ENCODE measurements at places on chromosomes 3 and 15. TPM values are rescaled to one million over a fixed set of nuclear protein-coding genes. Genes with fewer than 3 reads are reported as not detected.

GRCh38 chr3:177470197-177470941 lies 273.1 kb upstream of the TBL1XR1 start:
- no peaks in the 10 kb centered on the region for H3K4me1 ChIP-seq
- H3K4me3 ChIP-seq, result no peak overlapping the region
- no peaks in the 10 kb centered on the region for H3K36me3 ChIP-seq
- no peaks in the 10 kb centered on the region for H3K27me3 ChIP-seq
- no peak for DNase-seq

DNA sequence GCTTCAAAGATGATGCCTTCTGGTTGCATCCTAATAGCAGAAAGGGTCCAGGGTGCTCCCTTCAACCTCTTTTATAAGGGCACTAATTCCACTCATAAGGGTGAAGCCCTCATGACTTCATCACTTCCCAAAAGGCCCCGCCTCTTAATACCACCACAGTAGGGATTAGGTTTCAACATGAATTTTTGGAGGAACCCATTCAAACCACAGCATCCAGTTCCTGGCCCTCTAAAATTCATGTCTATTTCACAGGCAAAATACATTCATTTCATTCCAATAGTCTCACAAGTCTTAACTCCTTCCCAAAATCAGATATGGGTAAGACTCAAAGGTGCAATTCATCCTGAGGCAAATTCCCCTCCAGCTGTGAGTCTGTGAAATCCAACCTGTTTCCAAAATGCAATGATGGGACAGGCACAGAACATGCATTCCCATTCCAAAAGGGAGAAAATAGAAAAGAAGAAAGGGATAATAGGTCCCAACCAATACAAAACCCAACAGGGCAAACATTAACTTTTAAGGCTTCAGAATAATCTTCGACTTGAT lies 124.0 kb downstream of the ATP1B3 start:
- no peak overlapping the region for H3K4me3 ChIP-seq
- H3K27me3 ChIP-seq, result no peaks in the 10 kb centered on the region
- peaks cover 5% of the 10 kb centered on the region for H3K36me3 ChIP-seq
- peaks cover 15% of the 10 kb centered on the region for H3K4me1 ChIP-seq
- no peak overlapping the region for H3K27ac ChIP-seq
- DNase-seq, result no peak

DNA sequence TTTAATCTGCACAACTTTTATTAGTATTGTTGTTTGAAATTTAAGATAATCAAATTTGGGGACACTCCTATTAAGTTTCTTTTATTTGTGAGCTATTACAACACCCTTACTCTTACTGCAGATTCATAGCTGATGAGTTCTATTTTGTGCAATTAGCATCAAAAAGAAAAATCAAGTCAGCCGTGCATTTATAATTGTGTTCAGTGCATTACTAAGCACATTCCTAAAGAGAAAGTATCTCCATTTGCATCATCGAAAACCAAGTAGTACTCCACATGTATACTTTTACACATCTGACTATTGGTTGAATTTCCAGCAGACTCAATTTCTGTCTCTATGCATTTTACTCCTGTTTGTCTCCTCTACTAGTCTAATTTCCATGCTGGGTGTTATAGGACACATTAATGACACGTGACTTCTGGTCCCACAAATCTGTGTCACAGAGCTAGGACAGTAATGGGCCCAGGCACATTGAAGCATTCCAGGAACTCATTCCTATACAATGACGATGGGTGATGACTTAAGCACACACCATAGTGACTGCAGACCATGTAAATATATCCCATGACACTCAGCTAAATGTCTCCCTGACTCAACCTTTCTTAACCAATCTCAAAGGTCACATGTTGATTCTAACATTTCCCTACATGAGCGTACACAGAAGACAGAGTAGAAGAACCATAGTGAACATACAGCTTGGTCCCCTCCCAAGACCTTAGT lies 477.5 kb downstream of the LPP start:
- H3K27ac ChIP-seq, result no peak overlapping the region
- H3K4me1 ChIP-seq, result no peaks in the 10 kb centered on the region
- no peaks in the 10 kb centered on the region for H3K27me3 ChIP-seq

DNA sequence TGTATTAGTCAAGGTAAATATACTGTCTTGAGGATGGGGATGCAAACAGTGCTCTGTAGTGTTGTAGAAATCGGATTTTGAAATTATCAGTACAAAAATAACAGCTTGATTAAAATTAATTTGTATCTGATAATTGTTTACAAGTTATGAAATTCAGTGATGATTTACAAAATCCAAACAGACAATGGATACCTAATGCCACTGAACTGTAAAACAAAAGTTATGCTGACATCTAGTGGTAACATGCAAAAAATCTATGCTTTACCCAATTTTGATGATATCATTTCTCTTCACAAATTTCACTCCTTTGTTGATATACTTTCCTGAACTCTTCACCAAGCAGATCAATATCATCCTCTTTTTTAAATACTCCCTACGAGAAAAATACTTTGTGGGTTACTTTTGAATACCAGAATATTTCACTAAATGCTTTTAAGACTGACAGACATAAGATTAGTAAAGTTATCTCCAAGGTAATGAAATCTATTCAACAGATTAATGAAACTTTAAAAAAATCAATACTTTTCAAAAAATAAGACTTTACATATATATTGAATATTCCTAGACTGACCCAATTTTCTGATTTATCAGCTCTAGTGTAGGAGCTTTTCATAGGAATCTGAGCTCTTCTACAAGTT lies 36.0 kb downstream of the MNS1 start:
- no peaks in the 10 kb centered on the region for H3K4me1 ChIP-seq

GRCh38 chr3:37124435-37124834 lies 49.9 kb downstream of the LRRFIP2 start:
- no peaks in the 10 kb centered on the region for H3K36me3 ChIP-seq
- H3K27me3 ChIP-seq, result no peaks in the 10 kb centered on the region
- H3K4me1 ChIP-seq, result no peaks in the 10 kb centered on the region
- no peak for DNase-seq
- H3K27ac ChIP-seq, result peak overlapping the region; percentile 71
- no peak overlapping the region for H3K4me3 ChIP-seq

- no peaks in the 10 kb centered on the region for H3K27me3 ChIP-seq
- no peak for DNase-seq
- no peaks in the 10 kb centered on the region for H3K4me1 ChIP-seq
- H3K36me3 ChIP-seq, result no peaks in the 10 kb centered on the region
- no peak overlapping the region for H3K27ac ChIP-seq
These were observed 279.4 kb downstream of the RSL24D1 start for GRCh38 chr15:54917312-54917711.

DNA sequence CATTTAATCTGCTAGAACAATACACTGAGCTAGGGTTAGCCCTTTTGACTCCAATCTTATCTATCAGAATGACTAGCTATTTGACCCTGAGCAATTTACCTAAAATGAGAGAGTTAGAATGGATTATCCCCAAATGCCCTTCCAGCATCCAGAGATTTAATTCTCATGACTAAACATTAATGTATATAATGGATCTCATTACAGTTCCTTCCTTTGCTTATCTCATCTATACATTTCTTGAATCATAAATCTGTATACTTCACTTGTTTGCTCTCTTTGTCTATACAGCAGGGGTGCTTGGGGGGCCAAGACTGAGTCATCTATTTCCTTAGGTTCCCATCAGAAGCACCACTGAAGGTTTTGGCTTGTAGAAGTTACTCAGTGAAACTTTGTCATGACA lies 565.8 kb downstream of the IGSF11 start:
- no peak overlapping the region for H3K27ac ChIP-seq
- H3K4me3 ChIP-seq, result no peak overlapping the region
- H3K4me1 ChIP-seq, result no peaks in the 10 kb centered on the region
- no peaks in the 10 kb centered on the region for H3K36me3 ChIP-seq

DNA sequence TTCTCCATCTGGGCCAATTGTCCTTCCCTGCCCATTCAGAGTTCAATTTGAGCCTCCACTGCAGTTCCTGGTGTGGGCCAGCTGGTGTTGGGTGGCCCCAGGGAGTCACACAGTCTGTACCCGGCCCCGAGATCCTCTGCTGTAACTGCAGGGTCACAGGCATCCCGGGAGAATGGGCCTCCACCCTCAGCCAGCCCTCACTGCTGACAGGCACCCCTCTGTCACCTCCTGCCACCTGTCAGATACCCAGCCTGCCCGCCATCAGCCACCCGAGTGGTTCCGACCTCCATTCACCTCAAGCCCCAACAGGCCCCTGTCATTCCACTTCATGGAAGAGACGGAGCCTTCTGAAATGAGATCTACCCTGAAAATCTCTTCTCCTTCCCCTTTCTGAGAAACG lies 73.2 kb downstream of the ST8SIA2 start:
- H3K36me3 ChIP-seq, result no peaks in the 10 kb centered on the region
- no peaks in the 10 kb centered on the region for H3K4me1 ChIP-seq
- no peak for DNase-seq

GRCh38 chr3:143533391-143533790 lies 314.9 kb downstream of the SLC9A9 start:
- H3K27ac ChIP-seq, result no peak overlapping the region
- no peaks in the 10 kb centered on the region for H3K4me1 ChIP-seq
- no peaks in the 10 kb centered on the region for H3K27me3 ChIP-seq

DNA sequence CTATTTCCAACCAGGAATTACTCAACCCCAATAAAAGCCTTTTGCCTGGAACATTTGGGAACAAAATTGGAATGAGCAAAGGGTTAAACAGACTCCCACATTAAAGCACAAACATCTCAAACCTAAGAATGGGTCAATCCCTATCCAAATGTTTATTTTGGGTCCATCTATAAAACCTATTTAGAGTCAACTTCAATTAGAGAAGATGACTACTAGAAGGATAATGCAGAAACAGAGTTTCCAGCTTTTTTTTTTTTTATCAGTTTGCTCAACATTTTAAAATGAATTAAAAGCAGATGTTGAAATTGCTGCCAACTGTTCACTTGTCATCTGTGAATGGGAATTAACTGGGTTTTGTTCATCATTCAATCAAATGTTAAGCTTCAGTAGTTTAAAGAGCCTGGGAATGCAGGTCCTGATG lies 4.1 kb upstream of the TBC1D23 start:
- H3K4me3 ChIP-seq, result no peak overlapping the region
- H3K27ac ChIP-seq, result peak overlapping the region; percentile 45
- peaks cover 12% of the 10 kb centered on the region for H3K4me1 ChIP-seq
- DNase-seq, result no peak

DNA sequence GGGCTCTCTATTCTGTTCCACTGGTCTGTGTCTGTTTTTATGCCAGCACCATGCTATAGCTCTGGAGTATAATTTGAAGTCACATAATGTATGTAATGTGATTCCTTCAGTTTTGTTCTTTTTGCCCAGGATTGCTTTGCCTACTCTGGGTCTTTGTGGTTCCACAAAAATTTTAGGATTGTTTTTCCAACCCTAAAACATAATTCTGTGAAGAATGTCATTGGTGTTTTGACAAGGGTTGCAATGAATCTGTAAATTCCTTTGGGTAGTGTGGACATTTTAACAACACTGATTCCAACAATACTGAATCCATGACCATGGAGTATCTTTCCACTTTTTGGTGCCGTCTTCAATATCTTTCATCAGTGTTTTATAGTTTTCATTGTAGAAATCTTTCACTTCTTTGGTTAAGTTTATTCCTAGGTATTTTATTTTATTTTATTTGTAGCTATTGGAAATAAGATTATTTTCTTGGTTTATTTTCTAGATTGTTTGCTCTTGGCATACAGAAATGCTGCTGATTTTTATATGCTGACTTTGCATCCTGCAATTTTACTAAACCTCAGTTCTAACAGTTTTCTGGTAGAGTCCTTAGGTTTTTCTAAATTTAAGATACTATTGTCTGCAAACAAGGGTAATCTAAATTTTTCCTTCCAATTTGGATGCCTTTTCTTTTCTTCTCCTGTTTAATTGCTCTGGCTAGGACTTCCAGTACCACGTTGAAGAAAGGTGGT lies 29.7 kb downstream of the TJP1 start:
- no peaks in the 10 kb centered on the region for H3K27me3 ChIP-seq
- H3K27ac ChIP-seq, result no peak overlapping the region
- H3K4me3 ChIP-seq, result no peak overlapping the region

- H3K27ac ChIP-seq, result no peak overlapping the region
- no peak overlapping the region for H3K4me3 ChIP-seq
- H3K36me3 ChIP-seq, result no peaks in the 10 kb centered on the region
These were observed 6.5 kb downstream of the FOXL2 start for GRCh38 chr3:138940446-138940845.

DNA sequence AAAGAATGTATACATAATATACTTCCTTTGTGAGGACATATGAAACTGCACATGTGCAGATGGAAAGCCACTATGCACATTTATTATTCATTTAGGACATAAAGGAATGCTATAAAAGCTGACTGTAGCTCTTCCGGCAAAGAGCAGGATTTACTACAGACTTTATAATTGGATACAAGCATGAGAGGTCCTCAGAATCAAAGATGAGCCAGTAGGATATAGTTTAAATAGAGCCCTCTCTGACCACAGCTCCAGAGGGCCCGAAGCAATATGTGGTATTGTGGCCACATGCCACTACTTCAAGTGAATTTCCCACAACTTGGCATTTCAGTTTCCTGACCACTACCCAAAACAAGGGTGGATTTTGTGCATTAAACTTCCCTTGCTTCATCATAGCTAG lies 140.9 kb downstream of the ATP8B4 start:
- no peaks in the 10 kb centered on the region for H3K4me1 ChIP-seq
- no peaks in the 10 kb centered on the region for H3K27me3 ChIP-seq
- no peak overlapping the region for H3K27ac ChIP-seq
- DNase-seq, result no peak
- no peak overlapping the region for H3K4me3 ChIP-seq

DNA sequence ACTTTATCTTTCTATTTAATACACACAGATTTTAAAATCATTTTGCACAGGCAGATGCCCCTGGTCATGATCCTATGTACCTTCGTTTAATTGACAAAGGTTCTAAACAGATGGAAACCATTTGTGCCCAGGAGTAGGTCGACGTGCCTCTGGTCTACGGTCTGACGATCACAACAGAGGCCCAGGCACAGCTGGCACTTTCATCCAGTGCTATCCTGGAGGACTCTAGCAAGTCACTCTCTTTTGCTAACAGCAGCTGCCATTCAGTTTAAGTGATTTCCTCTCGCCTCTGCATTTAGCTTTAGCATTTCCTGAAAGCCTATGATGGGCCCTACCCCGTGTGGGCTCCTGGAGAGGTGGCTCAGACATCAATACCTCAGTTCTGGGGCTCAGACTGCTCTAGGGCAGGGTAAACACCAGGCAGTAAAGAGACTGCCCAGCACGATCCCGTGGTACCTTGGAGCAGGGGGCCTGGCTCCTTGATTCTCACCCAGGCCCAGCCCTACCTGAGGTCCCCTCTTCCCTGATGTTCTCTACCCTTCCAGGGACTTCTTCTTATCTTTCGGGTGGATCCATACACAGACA lies 83.2 kb upstream of the SNRPA1 start:
- peaks cover 1% of the 10 kb centered on the region for H3K4me1 ChIP-seq
- no peaks in the 10 kb centered on the region for H3K36me3 ChIP-seq
- H3K27ac ChIP-seq, result no peak overlapping the region
- H3K4me3 ChIP-seq, result no peak overlapping the region

GRCh38 chr3:127613406-127613805 lies 15.2 kb downstream of the MCM2 start:
- no peak overlapping the region for H3K27ac ChIP-seq
- no peak overlapping the region for H3K4me3 ChIP-seq
- no peaks in the 10 kb centered on the region for H3K4me1 ChIP-seq
- no peaks in the 10 kb centered on the region for H3K36me3 ChIP-seq
- no peak for DNase-seq

The GALNT15 gene
- 63.9 TPM for total RNA-seq

The FBXO40 gene
- total RNA-seq, result not detected
